ENCODE measurements at places on chromosomes 16 and 17.

DNA sequence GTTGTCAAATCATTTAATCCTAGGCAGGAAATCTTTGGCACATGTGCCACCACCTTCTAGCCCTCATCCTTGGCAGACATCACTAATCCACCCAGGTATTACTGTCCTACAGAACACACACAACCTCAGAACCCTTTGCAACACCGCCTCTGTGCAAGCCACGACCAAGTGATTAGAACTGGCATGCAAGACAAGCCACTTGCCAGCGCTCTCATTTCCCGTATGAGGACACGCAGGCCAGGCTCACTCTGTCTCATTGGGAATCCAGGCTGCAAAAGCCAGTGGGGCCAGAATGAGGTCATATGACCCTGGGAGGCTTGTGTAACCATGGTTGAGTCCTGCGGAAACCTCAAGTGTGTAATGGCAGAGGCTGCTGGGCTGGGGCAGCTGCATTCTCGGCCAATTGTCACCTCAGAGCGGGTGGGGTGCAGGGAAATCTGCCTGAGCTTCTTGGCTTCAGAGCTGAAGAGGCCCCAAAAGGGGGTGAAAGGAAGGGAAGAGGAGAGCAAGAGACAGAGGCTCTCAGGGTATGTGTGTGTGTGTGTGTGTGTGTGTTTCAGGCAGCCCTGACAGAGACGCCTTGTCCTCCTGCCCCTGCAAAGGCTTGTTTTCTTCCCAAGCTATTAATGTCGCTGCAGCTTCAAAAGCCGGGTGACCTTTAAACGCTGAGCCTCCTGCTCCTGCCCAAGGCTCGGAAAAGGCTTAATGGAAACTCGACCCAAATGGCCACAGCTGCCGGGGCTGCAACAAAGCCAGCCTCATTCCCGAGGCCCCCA lies 43.2 kb upstream of the MRPS23 start:
- DNase-seq: peak; percentile 83

- no peak for DNase-seq
Measured at GRCh38 chr17:48174833-48175523, 67.4 kb downstream of the SNX11 start.

- DNase-seq: no peak
Measured at GRCh38 chr16:57277586-57277985, 6.9 kb downstream of the PLLP start.

GRCh38 chr17:76239538-76240274 lies 587 bp downstream of the RNF157 start:
- no peak for DNase-seq

- no peak for DNase-seq
Measured at GRCh38 chr17:47200325-47200664, 8.9 kb upstream of the MYL4 start.

- DNase-seq: no peak
Measured at GRCh38 chr16:17414421-17414820, 56.3 kb downstream of the XYLT1 start.

- peak; percentile 43 for DNase-seq
Measured at GRCh38 chr17:40399185-40399584, 18.5 kb downstream of the TOP2A start.
